Muscle of leg (tissue), 16 donors: ENCODE measurements at places on chromosomes 16 and 17. TPM values are rescaled to one million over a fixed set of nuclear protein-coding genes. Genes with fewer than 3 reads are reported as not detected.

DNA sequence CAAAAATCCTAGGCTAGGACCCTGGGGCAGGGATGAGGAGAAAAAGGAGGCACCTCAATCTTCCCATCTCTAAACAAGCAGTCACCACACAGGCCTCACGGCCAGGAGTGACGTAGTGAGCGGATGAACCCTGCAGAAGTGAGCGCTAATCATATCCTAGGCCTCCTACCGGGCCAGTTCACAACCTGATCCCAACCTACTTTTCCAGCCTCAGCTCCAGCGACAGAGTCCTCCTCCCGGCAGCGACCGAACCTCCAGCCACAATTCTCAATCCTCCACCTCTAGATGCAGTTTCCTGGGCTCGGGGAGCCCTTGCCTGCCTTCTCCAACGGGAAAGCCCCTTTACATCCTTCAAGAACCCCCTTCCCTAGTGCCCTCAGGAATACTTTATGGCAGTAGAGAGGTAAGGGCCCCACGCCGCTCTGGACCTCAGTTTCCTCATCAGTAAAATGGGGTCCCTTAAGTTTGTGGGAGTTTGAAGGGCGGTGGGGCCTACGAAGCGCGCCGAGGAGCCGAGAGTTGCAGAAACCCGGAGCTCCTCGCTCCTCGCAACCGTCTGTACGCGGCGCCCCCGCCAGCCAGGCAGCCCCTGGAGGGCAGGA, 1.4 kb downstream of the ZNF668 start:
- DNase-seq, result peak; percentile 58
- H3K27me3 ChIP-seq, result no peaks in the 10 kb centered on the region
- H3K36me3 ChIP-seq, result peaks cover 17% of the 10 kb centered on the region
- peak overlapping the region; percentile 97 for H3K27ac ChIP-seq
- H3K4me1 ChIP-seq, result peaks cover 23% of the 10 kb centered on the region

DNA sequence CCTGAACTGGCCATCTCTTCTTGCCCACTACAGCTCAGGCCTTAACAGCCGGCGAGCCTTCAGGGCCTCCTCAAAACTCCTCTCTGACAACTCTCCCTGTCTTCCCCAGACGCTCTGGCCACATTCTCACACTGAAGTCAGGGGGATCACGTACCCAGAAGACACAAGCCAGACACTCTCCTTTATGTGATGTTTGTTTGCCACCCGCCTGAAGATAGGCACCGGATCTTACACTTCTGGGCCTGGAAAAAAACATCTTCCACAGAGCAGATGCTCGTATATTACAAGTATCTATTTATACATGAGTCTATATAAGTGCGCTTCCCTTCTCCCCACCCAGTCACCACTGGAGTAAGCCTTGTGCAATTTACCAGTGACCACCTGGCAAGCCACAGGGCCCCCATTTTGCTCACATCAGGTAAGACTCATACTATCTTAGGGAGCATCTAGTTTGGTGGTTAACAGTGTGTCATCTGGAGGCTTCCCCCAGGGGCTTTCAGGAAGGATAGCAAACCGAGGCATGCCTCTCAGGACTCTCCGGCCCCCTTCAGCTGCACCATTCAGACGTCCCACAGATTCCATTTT, 349.4 kb downstream of the SOX9 start:
- no peaks in the 10 kb centered on the region for H3K36me3 ChIP-seq
- peaks cover 4% of the 10 kb centered on the region for H3K27me3 ChIP-seq
- H3K4me3 ChIP-seq, result no peak overlapping the region
- H3K27ac ChIP-seq, result no peak overlapping the region

DNA sequence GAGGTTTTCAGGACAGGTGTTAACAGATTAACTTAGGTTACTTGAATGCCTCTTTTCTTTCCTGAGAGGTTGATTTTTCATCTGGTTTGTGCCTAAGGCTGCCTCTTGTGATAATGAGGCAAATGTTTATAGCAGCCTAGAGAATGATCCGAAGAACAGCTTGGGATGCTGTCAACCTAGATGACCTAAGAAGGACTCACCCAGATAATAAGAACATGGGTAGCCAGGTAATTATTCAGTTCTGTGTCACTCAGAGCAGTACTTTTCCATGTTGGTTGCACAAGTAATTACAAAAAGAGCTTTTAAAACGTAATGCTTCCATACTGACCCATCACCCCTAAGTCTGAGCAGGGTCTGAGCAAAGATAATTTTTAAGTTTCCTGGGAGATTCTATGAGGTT, 60.3 kb downstream of the CHD9 start:
- peaks cover 4% of the 10 kb centered on the region for H3K36me3 ChIP-seq
- H3K27ac ChIP-seq, result no peak overlapping the region
- H3K4me3 ChIP-seq, result no peak overlapping the region
- no peaks in the 10 kb centered on the region for H3K27me3 ChIP-seq

DNA sequence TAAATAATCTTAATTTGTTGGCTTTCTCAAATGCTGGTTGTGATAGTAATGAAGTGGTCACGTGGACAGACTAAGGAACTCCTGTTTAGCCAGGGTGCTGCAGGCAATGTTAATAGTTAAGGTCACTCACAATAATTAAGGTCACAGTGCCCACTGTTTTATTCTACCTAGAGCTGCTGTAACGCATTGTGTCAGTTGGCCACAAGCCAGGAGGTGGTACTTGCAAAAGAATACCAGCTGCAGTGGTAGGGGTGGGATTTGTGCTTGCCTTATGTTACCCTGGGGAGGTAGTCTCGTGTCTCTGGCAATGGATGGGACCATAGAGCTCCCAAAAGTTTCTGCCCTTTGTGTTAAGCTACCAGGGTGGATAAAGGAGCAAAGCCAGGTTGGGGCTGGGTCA, 969.1 kb upstream of the CDH8 start:
- no peak overlapping the region for H3K27ac ChIP-seq
- H3K4me1 ChIP-seq, result no peaks in the 10 kb centered on the region
- no peak for DNase-seq
- no peak overlapping the region for H3K4me3 ChIP-seq

- peak; percentile 69 for DNase-seq
- no peaks in the 10 kb centered on the region for H3K27me3 ChIP-seq
- H3K4me1 ChIP-seq, result peaks cover 5% of the 10 kb centered on the region
- no peaks in the 10 kb centered on the region for H3K36me3 ChIP-seq
- no peak overlapping the region for H3K4me3 ChIP-seq
Observed at GRCh38 chr16:7025616-7026190, 306.9 kb upstream of the RBFOX1 start.

GRCh38 chr16:28985211-28986041, 574 bp downstream of the LAT start:
- H3K27me3 ChIP-seq, result no peaks in the 10 kb centered on the region
- peak overlapping the region; percentile 13 for H3K4me3 ChIP-seq
- no peaks in the 10 kb centered on the region for H3K4me1 ChIP-seq

GRCh38 chr16:20683812-20684211, 13.7 kb downstream of the ACSM1 start:
- DNase-seq, result no peak
- no peak overlapping the region for H3K27ac ChIP-seq
- H3K4me3 ChIP-seq, result no peak overlapping the region
- H3K36me3 ChIP-seq, result no peaks in the 10 kb centered on the region
- no peaks in the 10 kb centered on the region for H3K27me3 ChIP-seq

DNA sequence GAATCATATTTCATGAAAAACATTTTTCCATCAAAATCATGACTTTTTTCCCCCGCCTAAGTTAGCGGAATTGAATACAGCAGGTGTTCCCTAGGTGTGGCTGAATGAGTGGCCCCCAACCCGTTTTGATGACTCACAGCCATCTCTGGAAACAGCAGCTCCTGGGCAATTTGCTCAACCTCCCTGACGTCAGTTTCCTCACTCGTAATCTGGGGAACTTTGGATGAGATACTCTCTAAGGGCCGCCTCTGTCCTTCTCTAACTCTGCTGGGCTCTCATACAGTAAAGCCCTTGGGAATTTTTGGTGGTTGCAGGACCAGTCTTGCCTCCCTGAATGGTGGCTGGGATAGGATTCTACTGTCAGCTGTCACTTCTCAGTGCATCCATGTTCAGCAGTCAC, 11.6 kb upstream of the NTN1 start:
- no peak overlapping the region for H3K27ac ChIP-seq
- H3K4me1 ChIP-seq, result no peaks in the 10 kb centered on the region
- no peak for DNase-seq

DNA sequence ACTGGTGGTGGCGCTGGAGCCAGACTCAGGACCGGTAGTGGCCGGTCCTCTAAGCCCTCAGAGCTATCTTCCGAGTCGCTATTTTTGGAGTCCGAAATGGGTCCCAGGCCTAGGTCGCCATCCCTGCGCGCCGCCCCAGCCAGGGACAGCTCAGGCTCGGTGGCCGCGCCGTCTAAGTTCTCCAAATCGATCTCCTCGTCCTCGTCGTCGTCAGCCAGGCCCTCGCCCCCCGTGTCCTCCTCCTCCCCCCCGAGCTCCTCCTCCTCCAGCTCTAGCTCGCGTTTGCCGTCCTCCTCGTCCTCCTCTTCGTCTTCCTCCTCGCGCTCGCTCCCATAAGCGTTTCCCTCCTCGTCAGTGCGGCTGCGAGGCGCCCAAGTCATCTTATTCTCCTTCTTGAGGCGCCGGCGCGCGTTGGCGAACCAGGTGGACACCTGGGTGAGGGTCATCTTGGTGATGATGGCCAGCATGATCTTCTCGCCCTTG, 1.6 kb downstream of the IRX3 start:
- DNase-seq, result no peak
- no peak overlapping the region for H3K27ac ChIP-seq
- peak overlapping the region; percentile 69 for H3K4me3 ChIP-seq

DNA sequence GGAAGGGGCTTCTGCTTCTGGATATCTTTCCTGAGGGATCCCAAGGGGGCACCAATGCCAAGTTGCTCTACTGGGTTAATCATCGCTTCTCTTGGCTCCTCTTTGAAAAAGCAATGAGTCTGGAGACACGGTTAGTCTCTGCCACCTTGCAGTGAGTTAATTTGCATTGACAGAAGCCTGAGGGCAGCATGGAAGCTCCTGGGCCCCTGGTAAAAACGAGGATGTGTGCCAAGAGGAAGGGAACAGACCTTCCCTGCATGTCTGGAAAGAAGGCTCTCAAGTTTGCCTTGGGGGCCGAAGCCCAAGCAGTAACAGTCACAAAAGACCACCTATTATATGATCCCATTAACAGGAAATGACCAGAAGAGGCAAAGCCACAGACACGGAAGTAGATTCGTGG, 86.7 kb downstream of the IRX5 start:
- H3K27me3 ChIP-seq, result no peaks in the 10 kb centered on the region
- H3K4me1 ChIP-seq, result no peaks in the 10 kb centered on the region
- no peaks in the 10 kb centered on the region for H3K36me3 ChIP-seq
- no peak for DNase-seq
- no peak overlapping the region for H3K27ac ChIP-seq
- H3K4me3 ChIP-seq, result no peak overlapping the region

DNA sequence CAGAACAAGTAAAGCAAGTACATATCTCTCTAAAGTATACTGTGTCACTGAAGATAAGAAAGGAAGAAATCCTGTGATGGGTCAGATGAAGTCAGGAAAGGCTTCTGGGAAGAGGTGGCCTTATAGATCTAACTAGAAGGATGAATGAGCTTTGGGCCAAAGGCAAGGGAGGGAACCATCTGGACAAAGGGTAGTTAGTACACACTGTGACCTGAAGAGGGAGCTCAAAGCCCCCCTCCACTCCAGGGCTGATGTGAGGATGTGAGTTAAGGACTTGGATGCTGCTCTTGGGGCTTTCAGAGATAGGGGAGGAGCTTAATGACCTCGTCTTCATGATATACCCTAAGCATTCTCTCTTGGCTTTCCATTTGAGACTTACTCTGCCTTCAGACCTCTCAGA, 185.3 kb upstream of the CACNG3 start:
- H3K4me3 ChIP-seq, result no peak overlapping the region
- no peak overlapping the region for H3K27ac ChIP-seq
- H3K4me1 ChIP-seq, result no peaks in the 10 kb centered on the region
- H3K36me3 ChIP-seq, result no peaks in the 10 kb centered on the region
- no peaks in the 10 kb centered on the region for H3K27me3 ChIP-seq

- no peaks in the 10 kb centered on the region for H3K27me3 ChIP-seq
- H3K4me3 ChIP-seq, result no peak overlapping the region
- H3K4me1 ChIP-seq, result no peaks in the 10 kb centered on the region
Observed at GRCh38 chr17:71409137-71409536, 711.7 kb upstream of the SOX9 start.

GRCh38 chr16:49548325-49548970, 174.8 kb downstream of the C16orf78 start:
- peaks cover 2% of the 10 kb centered on the region for H3K36me3 ChIP-seq
- H3K27ac ChIP-seq, result no peak overlapping the region

GRCh38 chr16:13421726-13422125, 498.2 kb upstream of the ERCC4 start:
- no peak for DNase-seq
- H3K27ac ChIP-seq, result no peak overlapping the region
- no peaks in the 10 kb centered on the region for H3K27me3 ChIP-seq
- H3K4me3 ChIP-seq, result no peak overlapping the region

- H3K27me3 ChIP-seq, result peaks cover 5% of the 10 kb centered on the region
- H3K36me3 ChIP-seq, result no peaks in the 10 kb centered on the region
- H3K4me3 ChIP-seq, result no peak overlapping the region
- no peaks in the 10 kb centered on the region for H3K4me1 ChIP-seq
Observed at GRCh38 chr17:72631568-72631948, 460.9 kb downstream of the SLC39A11 start.

DNA sequence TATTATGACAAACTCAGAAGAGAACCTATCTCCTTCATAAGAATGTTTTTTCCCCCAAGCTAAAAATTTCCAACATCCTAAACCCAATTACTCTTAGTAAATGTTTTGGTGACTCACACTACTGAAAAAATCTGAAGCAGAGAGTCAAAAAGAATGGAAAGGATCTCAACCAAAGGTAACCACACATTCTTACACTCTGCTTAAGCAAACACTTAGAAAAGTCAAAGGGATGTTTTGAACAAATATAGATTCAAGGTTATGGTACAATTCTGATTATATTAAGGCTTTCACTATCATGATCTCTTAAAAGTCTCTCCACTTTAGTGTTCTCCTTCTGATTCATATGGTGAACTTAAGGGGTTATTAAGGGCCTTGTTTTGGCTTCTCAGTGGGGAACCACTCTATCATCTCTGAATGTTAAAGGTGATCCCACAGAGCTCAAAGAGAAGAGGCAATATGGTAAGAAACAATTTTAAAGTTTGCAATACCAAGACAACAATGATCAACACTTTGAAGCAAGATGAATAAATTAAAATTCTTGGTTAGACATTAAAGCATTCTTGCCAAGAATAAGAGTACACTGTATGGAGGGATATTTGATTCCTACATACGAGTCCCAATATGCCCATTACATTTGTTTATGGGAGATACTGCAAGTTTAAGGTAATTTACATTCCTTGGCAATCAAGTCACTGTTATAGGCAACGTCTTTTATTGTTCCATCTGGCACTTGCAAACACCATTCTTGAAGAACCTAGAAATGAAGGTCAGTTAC, 69.2 kb downstream of the CDC27 start:
- H3K27me3 ChIP-seq, result no peaks in the 10 kb centered on the region
- H3K27ac ChIP-seq, result no peak overlapping the region
- no peak overlapping the region for H3K4me3 ChIP-seq
- no peak for DNase-seq

- no peaks in the 10 kb centered on the region for H3K36me3 ChIP-seq
- no peak overlapping the region for H3K27ac ChIP-seq
- H3K4me3 ChIP-seq, result no peak overlapping the region
- peaks cover 2% of the 10 kb centered on the region for H3K27me3 ChIP-seq
Observed at GRCh38 chr16:23195366-23195978, 12.9 kb downstream of the SCNN1G start.

TBX6 gene
- total RNA-seq, result 0.31 TPM

GRAP gene
- 2.7 TPM for total RNA-seq

ADORA2B gene
- total RNA-seq, result 2.1 TPM

DHX8 gene
- 28.3 TPM for total RNA-seq

PCTP gene
- 12.9 TPM for total RNA-seq

TNS4 gene
- total RNA-seq, result not detected

C17orf107 gene
- total RNA-seq, result 2.8 TPM

SLC38A8 gene
- not detected for total RNA-seq

MYH2 gene
- 42.5 TPM for total RNA-seq

RNF227 gene
- 3.0 TPM for total RNA-seq

PNMT gene
- 3.2 TPM for total RNA-seq

ZNF469 gene
- total RNA-seq, result 4.4 TPM
